ENCODE measurements at places on chromosomes 12 and 14.

GRCh38 chr12:65609359-65609771, 214.9 kb upstream of the HMGA2 start:
- no peak for DNase-seq

DNA sequence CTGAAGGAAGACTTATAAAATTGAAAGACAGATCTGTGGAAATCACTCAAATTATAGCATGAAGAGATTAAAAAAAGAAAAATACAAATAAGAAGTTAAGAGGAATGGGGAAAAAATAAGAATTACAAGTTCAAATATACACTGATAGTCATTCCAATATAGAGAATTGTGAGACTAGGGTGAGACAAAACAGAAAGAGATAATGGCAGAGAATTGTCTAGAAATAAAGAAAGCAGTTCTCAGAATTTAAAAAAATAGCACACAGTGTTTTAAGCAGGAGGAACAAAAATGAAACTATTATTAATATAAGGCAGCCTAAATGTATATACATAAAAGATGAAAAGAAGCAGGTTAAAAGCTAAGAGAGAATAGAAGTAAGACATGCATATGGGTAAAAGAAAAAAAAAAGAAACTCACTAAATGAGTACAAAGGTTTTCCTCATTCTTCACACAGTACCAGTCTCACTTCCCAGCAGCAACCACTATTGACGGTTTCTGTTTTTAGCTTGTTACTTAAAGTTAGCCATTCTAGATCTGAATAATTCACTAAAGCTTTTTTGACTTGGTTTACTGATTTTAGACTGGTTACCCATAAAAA, 31.1 kb downstream of the SLC38A4 start:
- no peak for DNase-seq

DNA sequence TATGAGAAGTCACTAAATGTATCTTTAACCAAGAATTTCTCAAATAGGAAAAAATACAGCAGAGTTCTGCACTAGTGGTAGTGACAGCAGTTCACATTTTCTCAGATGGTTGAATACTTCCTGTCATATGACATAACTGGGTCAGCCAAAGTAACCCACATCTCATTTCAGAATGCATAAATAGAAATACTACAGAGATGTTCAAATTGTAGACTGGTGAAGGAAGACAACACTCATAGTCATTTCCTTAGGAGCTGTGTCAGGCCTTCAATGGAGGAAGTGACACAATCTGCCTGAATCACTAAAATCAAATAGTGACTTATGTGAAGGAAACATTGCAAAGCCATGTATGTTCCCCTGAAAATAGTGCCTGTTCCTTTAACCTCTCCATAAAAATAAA, 32.4 kb downstream of the FERMT2 start:
- DNase-seq, result peak; percentile 71

DNA sequence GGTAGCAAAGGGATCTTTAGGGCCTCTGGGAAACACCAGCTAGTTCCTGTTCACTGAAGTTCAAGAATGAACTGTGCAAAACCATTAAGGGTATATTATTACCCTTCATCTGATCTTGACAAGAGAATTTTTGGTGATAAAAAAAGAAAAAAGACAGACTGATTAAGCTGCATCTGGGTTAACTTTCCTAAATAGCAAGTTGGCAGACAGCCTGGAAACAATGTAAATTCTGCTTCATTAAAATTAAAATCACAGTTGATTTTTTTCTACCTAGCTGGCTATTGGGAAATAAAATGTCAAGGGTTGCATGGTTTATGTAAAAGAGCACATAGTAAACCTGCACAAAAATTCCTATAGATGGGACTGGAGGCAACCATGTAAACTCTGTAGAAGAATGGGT, 126.6 kb upstream of the PRKD1 start:
- no peak for DNase-seq

DNA sequence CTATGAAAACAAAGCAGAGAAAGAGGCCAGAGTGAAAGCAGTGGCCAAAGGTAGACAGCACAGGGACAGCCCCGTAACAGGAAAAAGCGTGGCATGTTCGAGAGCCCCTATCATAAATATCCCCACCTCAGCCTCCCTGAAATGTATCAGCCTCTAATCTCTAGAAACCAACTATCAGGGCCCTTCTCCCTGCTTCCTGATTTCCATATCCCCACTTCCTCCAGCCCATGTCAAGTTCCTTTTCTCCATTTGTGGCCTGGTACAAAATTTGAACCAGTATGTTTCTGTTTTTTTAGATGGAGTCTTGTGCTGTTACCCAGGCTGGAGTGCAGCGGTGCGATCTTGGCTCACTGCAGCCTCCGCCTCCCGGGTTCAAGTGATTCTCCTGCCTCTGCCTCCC, 16.9 kb downstream of the DEPDC4 start:
- DNase-seq, result no peak

DNA sequence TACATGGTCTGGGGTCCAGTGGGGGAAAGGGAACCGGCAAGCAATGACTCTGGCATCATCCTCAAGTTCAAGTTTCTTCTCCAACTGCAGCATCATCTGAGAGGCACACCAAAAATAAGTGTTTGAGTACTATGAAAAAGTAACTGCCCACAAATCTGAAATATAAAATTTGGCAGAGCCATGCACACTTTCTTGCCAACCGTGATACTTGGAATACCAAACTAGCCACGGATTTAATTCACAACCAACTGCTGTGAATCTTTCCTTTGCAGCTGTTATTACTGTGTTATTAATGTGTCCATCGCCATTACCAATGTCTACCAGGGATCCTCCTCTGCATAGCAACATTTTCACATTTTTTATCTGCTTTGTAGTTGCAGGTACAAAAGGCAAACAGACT, 74.6 kb downstream of the GXYLT1 start:
- no peak for DNase-seq

- DNase-seq, result no peak
These were observed 63.2 kb downstream of the TSPAN11 start for GRCh38 chr12:30989754-30990153.

DNA sequence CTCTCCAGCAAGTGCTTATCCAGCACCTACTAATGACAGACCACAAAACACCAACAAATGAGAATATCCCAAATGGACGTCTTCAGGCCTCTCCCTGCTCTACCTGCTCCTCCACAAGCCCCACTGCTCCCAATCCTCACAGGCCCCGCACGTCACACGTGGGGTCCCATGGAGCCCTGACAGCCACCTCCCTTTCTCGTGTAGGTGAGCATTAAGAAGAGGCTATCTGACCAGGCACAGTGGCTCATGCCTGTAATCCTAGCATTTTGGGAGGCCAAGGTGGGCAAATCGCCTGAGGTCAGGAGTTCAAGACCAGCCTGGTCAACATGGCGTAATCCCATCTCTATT, 5.4 kb downstream of the RIMBP2 start:
- DNase-seq, result no peak

- DNase-seq, result no peak
These were observed 70.4 kb downstream of the NCOR2 start for GRCh38 chr12:124497039-124497438.

- no peak for DNase-seq
These were observed 30.1 kb downstream of the NTF3 start for GRCh38 chr12:5461966-5462365.

GRCh38 chr14:23175823-23176222, 7.6 kb downstream of the SLC7A8 start:
- no peak for DNase-seq

- DNase-seq, result no peak
These were observed 4.0 kb downstream of the CLEC1A start for GRCh38 chr12:10094646-10095395.

DNA sequence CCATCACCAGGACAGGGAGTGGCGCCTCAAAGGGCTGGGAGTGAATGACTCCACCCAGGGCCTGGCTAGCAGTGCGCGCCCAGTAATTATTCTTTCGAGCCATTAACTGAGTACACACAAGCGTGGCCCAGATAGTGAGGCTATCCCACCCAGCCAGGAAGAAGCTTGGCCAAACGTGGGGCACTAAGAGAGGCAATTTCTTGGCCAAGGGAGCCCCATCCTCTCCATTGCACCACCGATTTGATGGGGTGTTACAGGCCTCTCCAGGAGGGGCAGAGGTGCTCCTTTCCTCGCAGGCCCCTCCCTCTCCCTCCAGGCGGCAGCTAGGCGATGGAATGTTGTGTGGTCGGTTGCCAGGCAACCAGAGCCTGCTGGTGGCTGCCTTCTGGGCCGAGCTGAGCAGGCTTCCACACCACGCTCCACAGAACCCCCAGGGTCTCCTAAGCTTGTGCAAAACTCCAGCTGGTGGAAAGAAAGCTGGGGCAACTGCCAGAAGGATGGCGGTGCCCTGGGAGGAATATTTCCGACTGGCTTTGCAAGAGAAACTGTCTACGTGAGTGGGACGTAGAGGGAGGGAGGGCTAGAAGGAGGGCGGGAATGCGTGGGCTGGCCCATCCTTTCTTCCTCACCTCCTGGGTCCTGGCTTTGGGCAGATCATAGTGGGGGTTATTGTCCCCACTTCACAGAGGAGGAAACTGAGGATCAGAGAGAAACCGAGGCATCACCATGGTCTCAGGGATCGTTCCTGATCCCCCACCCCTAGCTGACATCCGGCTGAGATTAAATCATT, at the start of gene CFAP73:
CFAP73 (plus strand) TSS at position 364 of the 790 bp plus-strand sequence; CDS start at position 498, 134 bp downstream.
- no peak for DNase-seq

DNA sequence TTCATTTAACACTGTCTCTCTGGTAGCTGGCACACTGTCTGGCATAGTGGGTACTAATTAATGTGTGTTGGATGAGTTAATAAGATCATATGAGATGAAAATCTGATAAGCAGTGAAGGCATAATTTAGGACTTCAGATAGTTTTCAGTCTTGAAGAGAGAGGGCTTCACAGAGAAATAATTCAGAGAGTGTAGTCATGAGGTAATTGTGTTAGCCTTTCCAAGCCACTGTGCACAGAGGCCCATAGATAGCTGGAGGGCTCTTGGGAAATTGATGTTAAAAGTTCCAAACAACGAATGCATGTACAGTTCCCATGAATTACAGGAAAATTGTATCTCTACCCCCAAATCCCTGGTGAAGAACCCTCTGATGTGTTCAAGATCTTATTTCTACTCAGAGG, 133.8 kb upstream of the HMGA2 start:
- no peak for DNase-seq

DNA sequence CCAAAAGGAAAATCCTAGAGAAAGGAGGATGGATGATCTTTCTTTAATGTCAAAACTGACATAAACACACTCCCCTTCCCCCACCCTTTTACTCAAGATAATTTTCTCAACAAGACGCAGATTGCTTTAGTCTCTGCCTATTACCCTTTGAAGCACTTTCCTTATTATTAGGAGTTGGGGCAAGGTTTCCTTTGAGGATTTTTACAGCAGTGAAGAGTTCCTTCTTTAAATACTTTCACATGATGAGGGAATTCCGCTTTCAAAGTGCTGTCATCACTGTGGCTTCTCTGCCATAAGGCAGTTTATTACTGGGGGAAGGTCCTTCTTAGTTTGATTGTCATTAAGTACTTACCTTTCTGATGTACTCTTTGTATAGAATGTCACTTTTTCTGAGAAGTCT, 172.1 kb downstream of the MSRB3 start:
- no peak for DNase-seq

DNA sequence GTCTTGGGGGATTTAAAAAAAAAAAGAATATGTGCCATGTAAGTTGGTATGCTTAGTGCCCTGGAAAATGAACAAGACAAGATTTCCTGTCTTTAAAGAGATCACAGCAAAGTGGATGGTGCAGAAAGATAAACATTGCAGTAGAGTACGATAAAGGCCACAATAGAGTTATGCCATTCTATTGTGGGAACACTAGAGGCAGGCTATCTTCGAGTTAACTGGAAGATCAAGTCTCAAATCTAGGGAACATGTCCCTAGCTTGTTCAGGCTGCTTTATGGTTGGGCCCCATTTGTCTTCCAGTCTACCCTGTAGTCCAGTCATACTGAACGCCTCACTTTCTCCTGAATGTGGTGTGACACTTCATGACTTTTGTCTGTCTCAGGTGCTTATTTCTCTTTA, 18.7 kb upstream of the CCT2 start:
- DNase-seq, result no peak

DNA sequence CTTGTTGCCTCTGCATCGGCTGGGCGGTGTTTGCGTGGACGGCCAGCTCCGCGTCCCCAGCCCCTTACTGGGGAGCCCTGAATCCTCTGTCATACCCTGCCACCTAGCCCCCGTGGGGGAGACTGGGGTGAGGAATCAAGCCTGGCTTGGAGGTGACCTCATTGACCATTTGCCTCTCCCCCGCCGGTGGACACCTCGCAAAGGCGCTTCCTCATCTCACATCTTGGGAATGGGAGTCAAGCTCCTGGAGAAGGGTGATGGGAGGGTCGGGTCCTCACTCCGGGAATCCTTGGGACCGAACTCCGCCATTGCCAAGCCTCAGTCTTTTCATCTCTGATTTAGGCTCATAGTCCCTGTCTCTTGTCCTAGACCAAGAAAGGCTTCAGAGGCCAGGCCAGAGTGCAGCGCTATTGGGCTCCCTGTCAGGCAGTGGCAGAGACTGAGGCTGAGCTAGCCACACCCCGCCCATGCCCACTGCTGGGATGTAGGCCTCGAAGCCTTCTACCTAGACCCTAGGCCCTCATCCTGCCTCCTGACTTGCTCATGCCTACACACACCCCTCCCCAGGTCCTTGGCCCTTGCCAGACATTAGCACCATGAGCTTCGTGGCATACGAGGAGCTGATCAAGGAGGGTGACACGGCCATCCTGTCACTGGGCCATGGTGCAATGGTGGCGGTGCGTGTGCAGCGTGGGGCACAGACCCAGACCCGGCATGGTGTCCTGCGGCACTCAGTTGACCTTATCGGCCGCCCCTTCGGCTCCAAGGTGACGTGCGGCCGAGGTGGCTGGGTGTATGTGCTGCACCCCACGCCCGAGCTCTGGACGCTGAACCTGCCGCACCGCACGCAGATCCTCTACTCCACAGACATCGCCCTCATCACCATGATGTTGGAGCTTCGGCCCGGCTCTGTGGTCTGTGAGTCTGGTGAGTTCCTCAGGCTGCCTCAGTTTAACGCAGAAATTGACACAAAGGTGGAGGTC, 678 bp downstream of the TRMT61A start:
- no peak for DNase-seq

DNA sequence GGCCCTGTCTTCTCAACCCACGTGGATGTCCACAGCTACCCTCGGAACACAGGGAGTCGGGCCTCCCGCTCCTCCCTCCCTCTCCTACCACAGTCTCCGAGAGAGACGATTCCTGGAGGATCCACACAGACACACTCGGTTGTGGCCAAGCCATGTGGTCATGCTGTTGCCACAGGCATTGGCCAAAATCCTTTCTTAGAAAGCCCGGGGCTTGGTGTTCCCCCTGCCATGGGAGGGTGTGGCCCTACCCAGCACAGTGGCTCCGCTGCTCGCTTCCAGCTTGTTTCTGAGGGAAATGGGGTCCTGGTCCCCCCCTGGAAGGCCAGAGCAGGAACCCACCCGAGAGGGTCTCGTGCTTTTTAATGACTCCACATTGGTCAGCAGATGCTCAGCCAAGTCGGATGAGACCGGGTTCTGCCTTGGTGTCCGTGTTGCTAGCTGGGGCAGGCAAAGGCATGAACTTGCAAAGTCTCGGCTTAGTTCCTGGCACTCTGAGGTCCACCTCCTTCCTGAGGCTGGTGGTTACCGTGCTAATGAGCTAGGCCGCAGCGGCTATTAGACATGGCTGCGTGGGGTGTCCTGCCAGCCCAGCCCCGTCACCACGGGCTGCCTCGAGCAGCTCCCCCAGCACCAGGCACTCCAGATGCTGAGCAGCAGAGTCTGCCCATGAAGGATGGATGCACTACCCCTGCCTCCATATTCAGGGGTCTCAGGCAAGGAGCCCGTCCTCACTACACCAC, 46.8 kb upstream of the MEG3 start:
- DNase-seq, result no peak
